Foreskin keratinocyte (primary cell): ENCODE measurements at places on chromosomes 4 and X. TPM values are rescaled to one million over a fixed set of nuclear protein-coding genes. Genes with fewer than 3 reads are reported as not detected.

DNA sequence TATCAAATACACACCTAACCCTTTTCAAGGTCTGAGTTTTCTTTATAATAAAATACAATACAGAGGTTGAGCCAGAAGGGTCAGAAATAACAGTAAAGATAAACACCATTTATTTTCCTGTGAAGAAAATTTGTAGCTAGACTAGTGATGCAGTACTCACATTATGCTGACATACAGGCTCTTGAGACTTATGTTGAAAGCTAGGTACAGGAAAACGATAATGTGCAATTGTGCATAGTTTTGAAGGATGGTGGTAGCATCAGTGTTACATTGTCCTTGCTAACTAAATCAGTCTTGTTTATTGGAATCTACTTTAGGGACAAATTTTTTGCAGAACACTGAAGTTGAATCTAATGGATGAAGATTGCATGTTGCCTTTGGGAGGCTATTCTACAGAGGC is 1877.2 kb downstream of the PCDH7 start:
- DNase-seq, result no peak

- DNase-seq, result no peak
Measured at GRCh38 chr4:77065382-77065781, 10.4 kb downstream of the CCNI start.

DNA sequence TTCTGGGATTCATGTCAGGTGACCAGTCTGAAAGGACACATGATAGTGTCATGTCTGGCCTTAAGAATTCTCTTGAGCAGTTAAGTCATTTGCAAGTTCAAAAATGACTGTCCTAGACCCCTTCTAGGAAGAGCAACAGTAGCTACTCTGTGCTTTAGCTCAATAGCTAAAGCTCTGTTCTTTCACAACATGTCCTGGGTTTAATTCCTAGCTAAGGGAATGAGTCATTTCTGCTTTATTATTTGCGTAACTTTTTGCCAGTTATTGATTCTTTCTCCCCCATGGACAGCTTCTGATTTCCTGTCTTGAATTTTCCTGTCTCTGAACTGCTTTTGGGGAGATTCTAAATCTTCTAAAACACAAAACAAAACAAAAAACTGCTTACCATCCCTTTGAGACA is 1055.8 kb upstream of the DIAPH2 start:
- no peak for DNase-seq

DNA sequence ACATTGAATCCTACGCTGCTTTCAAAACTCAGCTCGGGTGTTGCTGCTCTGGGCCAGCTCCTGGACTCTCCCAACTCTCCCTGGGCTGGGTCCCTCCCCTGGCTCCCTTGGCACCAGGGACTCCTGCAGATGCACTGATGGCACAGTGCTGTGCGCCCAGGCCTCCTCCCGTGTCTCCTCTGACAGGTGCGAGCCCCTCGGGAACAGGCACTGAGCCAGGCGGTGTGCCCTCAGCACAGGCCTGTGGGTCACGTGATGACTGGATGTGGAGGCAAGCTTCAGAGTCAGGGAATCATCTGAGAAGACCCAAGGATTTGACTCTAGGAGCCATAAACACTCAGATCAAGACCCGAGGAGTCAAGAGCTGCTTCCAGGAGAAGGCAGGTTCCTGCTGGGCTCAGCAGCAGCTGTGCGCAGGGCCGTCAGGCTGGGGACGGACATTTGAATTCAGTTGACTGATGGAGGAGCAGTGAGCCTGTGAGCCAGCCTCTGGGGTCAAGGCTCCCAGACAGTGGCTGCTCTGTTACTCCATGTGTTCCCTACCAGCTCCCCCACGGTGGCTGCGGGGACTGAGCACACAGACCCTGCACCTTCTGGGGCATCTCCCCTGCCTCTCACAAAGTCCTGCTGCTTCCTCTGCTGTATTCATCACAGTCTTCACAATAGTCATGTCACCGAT is 33.0 kb downstream of the NAT8L start:
- no peak for DNase-seq

GRCh38 chrX:134406356-134407064 is 53.5 kb upstream of the HPRT1 start:
- no peak for DNase-seq

DNA sequence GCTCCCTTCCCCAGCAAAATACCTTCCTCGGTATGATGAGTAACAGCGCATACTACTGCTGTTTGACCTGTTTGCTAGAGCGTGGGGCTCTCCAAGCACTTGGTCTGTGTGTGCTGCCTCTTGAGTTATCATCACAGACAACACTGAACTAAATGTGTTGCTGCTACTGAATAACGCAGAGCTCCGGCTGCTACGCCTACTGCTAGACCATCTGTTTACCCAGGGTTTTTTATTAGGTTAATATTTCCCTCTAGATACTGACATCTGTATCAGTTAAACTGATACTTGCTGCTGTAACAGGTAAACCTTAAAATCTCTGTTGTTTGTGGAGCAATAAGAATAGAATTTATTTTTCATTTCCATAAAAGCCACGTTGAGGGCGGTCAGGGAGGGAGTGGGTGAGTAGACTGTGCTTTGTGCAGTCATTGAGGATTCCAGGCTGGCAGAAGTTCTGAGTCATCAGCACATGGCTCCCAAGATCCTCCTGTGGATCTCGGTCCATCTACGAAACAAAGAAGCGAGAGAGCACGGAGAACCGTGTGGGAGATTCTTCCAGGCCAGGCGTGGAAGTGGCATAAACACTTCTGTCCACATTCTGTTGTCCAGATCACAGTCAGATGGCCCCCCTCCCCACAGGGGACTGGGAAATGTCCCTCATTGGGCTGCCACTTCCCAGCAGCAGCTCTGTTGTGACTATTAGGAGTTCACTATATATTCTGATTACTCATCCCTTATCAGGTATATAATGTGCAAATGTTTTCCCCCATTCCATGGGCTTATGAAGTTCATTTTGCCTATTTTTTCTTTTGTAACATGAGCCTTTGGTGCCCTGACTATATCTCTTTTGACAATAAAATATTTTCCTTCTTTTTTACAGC is 14.1 kb downstream of the GRK4 start:
- DNase-seq, result no peak

GRCh38 chr4:75769036-75769435 is 44.7 kb downstream of the USO1 start:
- no peak for DNase-seq

DNA sequence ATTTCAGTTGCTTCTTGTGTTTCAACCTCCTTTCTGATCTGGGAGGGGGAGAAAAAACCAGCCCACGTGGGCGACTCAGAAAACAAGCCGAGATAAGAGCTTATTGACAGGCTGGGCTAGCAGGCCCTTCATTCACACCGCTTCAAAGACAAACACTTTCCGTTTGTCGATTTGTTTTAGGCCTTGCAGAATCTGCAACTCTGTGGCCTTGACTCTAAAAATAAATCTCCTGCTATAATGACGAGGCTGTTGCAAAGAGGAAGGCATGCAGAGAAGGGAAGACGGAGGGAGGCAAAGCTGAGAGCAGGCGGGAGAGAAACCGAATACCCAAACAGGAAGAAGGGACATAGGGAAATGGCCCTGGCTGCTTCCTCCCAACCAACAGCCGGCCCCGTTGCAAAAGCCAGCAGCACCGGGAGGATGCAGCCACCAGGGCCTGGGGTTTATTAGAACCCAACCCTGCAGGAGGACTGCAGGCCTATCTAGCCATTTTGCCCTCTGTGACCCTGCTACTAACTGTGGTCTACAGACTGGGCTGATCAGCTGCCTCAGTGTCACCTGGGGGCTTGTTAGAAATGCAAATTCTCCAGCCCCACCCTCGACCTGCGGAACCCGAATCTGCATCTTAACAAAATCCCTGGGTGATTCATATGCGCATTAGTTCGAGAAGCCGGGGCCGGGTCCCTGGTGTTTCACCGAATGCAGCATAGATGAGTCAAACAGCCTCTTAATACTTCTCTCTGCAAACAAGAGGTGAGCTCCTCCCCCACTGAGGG is 325.5 kb downstream of the BCOR start:
- no peak for DNase-seq

GRCh38 chrX:1466971-1467561 is 14.4 kb upstream of the ASMTL start:
- no peak for DNase-seq

DNA sequence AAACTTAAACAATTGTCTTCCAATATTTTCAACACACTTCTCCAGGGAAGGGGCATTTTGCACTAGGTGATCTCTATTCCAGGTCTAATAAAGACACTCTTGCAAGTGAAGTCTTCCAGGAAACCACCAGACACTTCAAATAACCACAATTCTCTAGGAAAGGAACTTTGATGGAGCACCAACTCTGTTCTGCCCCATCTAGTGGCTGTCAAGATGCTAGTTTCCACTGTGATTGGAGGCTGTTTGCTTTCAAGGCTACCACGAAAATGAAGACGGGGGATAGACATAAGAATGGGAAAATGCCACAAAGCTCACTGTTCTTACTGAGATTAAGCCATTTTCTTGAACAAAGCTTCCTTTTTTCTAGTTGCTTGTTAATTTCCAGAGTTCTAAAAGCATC is 100.6 kb upstream of the F9 start:
- DNase-seq, result no peak

DNA sequence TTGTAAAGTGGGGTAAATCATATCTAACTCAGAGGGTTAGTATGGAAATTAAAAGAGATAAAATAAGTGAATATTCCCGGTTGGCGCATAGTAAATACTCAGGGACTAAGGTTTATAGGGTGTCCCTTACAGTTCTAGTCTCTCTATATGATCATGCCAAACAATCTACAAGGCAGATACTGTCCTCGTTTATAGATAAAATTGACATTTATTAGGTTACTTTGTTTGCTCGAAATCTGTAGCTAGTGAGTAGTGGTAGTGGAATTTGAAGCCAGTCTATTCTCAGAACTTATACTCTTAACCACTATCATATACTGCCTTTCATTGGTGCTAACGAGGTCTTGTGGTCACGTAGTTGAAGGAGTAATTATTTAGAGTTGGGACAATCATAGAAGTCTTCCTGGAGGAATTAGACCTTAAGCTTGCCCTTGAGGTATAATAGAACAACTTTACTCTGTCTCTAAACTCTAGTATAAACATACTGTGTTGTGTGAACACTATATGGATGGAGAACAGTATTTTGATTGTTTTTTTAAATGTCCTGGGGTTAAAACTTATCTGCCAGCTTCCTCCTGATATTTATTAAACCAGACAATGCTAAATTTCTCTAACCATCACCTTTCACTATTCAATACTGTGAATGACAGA is 324.0 kb downstream of the STIM2 start:
- DNase-seq, result no peak

GRCh38 chr4:149794352-149794751 is 21.3 kb downstream of the IQCM start:
- no peak for DNase-seq

- DNase-seq, result no peak
Measured at GRCh38 chr4:55336138-55337034, 9.7 kb upstream of the SRD5A3 start.

DNA sequence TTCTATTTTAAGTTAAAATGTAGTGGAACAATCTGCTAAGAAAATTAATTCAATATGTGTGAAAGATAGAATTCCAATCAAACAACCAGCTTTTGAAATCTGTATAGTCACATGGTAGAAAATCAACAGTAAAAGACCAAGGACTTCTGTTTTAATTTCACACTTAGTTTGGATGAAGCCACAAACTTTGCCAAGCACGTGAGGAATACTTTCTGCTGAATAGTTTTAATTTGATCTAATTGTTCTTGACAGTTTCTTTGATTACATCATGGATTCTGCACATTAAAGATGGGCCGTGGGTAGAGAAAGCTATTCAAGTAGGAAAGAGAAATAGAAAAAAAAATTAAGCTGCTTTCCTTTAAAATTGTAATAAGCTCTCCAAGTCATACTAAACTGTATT is 137.9 kb upstream of the FAM241A start:
- DNase-seq, result no peak

DNA sequence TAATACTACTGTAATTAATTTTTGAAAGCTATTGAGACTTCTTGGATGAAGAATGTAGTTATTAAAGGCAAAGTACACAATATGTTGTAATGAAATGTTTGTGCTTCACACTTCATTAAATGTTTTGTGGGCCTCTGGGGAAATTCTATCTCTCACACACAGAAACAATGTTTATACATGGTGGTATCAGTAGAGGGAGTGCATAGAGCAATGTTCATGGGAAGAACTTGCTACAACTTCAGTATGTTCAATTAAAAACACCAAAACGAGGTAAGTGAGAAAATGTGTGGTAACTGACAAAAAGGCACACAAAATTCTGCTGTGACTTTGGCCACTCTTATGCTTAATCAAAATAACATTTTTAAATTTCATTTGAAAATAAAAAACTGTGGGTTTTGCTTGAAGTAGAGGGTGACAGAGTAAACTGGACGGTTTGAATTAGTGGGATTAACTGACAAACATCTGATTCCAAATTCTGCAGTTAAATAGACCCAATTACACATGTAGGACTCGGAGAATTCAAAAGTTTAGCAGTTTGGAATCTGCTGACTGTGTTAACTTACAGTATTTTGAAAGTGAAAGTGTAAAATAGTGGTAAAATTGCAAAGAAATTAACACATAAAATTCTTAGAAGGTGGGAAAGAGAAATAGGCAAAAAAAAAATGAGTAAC is 111.4 kb upstream of the TTC29 start:
- DNase-seq, result no peak

DNA sequence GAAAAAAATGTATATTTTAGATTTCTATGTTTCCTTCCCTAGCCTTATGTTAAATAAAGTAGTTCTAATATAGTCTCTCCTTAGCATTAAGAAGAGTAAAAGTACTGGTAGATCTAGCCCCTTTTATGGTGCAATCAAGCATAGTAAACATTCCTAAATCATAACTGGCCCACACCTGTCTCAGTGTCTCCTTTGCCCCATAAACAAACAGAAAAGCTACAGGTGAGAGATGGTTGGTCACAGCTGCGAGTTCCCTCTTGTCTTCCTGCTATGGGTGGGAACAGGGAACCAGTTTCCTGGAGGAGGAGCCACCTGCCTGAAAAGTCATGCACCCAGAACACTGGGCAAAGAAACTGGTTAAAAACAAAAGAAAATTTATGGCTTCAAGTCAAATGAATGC is 16.6 kb downstream of the SOWAHB start:
- DNase-seq, result peak; percentile 88

DNA sequence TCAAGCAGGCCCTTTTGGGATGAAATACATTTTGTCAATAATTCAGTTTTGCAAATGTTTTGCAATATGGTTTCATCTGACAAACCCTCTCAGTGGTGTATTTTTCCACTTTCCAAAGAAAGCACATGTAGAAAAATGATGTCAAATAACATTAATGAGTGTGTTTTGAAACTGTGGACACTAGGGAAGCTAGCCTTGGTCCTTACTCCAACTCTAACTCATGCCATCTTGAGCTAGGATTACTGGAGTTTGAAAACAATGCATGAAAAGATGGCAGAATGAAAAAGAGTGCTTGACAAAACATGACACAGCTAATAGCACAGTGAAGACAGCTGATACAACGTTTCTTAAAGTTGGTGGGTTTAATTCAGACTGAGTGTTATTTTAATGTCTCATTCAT is 41.4 kb downstream of the HAND2 start:
- no peak for DNase-seq

The UGT2B11 gene
- not detected in 2 replicates for total RNA-seq

The CT83 gene
- not detected in 2 replicates for total RNA-seq

The ZDHHC15 gene
- total RNA-seq, result not detected in 2 replicates

The CXCL11 gene
- 0.18 and 0.44 TPM in 2 replicates for total RNA-seq

The RBMXL3 gene
- not detected in 2 replicates for total RNA-seq

The DSPP gene
- not detected in 2 replicates for total RNA-seq

The GPR143 gene
- 1.2 and 1.3 TPM in 2 replicates for total RNA-seq

The OTC gene
- not detected in 2 replicates for total RNA-seq

The PARM1 gene
- 0.07 and 0.10 TPM in 2 replicates for total RNA-seq

The FMR1NB gene
- total RNA-seq, result not detected in 2 replicates
